ENCODE measurements at places on chromosomes 3 and 15. TPM values are rescaled to one million over a fixed set of nuclear protein-coding genes. Genes with fewer than 3 reads are reported as not detected.
A peak's percentile ranks its signal among the peaks of the same experiment; 100 is the strongest.

The HES1 gene
- 96.6 TPM for polyA plus RNA-seq

The ADAMTSL3 gene
- polyA plus RNA-seq = 3.5 TPM

The ZDHHC23 gene
- polyA plus RNA-seq = 8.6 TPM

The OR5K2 gene
- polyA plus RNA-seq = 0.18 TPM

The ARL13B gene
- polyA plus RNA-seq = 21.6 TPM

The CSPG4 gene
- polyA plus RNA-seq = 10.2 TPM

The SPTSSB gene
- polyA plus RNA-seq = 4.5 TPM

The PLA2G4E gene
- not detected for polyA plus RNA-seq

The GRAMD1C gene
- 23.7 TPM for polyA plus RNA-seq

The CCR9 gene
- 0.06 TPM for polyA plus RNA-seq

The FBXW12 gene
- 0.99 TPM for polyA plus RNA-seq

The BFSP2 gene
- 0.56 TPM for polyA plus RNA-seq

The PAQR9 gene
- polyA plus RNA-seq = 0.79 TPM

The LMLN gene
- 14.5 TPM for polyA plus RNA-seq

The SERP1 gene
- 128 TPM for polyA plus RNA-seq

The TLR9 gene
- 0.33 TPM for polyA plus RNA-seq

The GOLGA6L10 gene
- 3.8 TPM for polyA plus RNA-seq

The SLC6A6 gene
- 17.4 TPM for polyA plus RNA-seq

- no peak for DNase-seq
Observed at GRCh38 chr3:160661660-160662059, 15.3 kb upstream of the ARL14 start.

DNA sequence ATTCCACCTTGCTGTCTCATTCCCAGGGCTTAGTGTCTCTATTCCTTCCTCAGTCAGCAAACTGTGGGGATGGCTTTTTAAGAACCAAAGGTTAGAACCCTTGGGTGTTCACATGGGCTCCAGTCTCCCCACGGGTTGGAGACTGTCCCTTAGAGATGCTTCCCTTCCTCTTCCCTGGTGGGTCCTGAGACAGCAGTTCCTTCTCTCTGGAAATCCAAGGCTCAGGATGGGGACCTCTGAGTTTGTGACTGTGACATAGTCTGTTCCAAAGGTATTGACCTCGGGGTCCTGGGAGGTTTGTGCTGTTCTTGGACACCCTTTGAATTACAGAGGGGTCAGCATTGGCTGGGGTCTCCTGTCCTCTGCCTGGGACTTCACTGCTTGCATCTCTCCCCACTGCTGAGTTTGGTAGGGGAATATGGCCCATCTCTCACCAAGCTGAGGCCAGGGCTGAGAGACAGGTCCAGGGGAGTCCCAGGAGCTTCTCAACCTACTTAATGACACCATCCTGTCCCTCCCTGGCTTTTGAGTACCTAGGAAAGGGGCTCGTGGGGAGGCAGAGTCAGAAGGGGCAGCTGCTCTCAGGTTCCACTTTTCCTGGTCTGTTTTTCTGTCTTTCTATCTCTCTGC lies 1.5 kb downstream of the GRM2 start:
- DNase-seq = no peak

DNA sequence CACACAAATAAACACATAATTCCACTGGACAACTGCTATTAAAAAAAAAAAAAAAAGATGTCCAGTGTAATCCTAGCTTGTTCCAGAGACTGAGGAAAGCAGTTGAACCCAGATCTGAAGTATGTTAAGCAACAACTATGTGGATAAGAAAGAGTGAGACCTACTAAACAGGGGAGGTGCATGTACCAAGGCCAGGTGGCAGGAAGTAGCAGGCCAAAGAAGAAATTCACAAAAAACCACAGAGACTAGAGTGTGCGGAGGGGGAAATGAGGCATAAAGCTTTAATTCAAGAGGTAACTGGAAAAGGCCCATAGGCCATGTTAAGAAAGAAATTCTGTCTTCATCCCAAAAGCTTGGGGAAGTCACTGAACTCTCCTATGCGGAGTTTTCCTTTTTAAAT lies 490.0 kb downstream of the NAALADL2 start:
- no peak for DNase-seq

- no peak for DNase-seq
Observed at GRCh38 chr3:149282836-149283235, 50.6 kb downstream of the TM4SF18 start.

DNA sequence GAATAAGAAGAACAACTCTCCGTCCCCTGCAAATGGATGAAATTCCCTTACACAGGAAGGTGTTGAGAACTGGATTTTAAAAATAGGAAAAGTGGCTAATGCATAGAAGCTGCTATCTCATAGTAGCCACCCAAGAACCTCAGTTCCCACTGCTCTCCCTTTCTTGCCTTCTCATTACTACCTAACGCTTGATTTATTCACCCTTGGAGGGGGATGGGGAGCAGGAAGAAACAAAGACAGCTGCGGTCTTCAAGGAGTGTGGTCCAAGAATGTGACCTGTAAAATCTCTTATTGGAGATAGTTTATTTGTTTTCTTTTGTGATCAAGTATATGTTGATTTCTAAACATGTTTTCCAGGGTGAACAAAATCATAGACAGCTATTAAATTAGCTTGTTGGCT lies 274.1 kb upstream of the CTNNB1 start:
- DNase-seq = no peak

- DNase-seq = no peak
Observed at GRCh38 chr3:170054204-170054603, 16.4 kb downstream of the GPR160 start.

GRCh38 chr15:76860201-76860600 lies 44.9 kb downstream of the SCAPER start:
- DNase-seq = no peak

DNA sequence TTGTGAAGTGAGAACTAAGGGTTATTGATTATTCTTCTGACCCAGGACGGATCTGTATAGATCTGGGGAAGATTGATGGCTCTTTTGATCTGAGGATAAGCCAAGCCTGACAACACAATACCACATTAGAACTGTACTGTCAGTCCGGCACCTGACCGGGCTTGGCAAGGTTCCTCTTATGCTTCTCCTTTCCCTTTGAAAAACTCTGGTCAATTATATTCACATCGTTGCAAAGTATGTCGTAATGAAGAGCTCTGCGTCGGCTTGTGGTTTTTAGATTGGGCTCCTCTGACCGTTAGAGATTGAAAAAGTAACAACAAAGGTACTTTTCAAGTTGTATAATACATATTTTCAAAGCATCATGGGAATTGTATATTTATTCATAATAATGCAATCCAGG lies 389.8 kb downstream of the NR2F2 start:
- no peak for DNase-seq

GRCh38 chr3:5543047-5543446 lies 355.5 kb downstream of the EDEM1 start:
- no peak for DNase-seq

DNA sequence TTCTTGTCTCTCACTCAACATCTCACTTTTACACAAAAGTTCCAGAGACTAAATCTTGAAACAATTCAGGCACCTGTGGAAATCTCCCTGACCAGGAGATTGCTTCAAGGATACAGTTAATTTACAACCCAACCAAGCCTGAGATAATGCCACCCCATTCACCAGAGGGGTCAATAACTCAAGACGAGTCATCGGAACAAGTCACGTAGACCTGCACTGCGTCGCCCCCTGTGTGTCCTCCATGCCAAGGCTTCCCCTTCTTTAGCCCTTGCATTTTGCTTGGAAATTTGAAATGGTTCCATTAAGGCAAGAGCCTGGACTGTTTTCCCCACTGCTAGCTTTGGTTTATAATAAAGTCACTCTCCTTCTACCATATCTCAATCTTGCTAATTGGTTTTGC lies 129.0 kb upstream of the NEO1 start:
- DNase-seq = no peak

DNA sequence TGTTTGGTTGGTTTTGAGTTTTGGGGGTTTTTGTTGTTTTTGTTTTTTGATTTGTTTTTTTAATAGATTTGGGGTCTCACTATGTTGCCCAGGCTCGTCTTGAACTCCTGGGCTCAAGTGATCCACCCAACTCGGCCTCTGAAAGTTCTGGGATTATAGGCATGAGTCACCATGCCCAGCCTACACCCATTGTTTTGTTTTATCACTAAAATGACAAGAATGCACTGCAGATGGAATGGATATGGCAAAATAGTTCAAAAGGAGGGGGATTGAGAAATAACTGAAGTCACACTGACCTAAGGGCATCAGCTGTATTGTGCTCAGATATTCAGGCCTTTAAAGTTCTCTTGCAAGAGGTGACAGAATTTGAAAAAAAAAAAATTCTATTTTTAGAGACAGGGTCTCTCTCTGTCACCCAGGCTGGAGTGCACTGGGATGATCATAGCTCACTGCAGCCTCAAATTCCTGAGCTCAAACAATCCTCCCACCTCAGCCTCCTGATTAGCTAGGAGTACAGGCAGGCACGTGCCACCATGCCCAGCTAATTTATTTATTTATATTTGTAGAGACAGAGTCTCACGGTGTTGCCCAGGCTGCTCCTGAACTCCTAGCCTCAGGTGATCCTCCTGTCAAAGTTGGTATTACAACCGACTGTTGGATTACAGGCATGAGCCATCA lies 4.4 kb upstream of the RASA2 start:
- no peak for DNase-seq

DNA sequence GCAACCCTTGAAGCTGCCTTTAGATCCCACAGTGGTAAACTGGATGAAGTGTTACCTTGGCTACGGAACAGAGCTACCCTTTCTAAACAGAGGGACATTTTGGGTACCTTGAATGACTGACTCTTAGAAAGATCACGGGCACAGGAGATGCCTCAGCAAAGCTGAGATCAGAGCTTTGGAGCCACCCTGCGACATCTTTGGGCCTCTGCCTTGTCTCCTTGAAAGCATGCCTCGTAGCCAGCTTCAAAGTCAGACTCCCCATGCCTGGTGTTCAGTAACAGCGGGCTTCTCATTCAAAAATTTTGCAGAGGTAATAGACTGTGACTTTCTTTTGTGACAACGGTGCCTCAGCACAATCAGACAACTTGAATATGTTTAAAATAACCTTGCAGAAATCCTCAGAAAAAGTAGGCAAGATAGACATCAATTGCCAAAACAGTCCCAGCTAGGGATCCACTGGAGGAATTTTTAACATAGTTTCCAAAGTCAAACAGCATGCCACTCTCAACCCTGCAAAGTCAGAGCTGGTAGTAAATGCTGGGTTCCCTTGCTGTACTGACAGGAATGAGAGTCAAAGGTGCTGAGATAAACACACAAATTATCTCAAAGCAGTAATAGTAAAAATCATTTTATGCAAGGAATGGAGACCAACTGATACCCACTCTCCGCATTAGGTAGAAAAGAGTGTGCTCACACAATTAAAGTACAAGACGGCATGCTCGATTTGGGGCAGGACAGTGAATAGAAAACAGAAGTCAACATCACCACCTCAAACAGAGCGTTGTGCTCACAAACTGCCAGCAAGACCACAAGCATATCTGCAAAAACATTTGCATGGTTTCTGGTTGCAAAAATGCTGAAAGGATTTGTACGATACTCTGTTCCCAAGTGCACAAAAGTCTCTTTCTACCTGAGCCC lies 82.1 kb downstream of the MYO1E start:
- DNase-seq = no peak

- DNase-seq = no peak
Observed at GRCh38 chr3:65246561-65246960, 558.8 kb upstream of the ADAMTS9 start.

DNA sequence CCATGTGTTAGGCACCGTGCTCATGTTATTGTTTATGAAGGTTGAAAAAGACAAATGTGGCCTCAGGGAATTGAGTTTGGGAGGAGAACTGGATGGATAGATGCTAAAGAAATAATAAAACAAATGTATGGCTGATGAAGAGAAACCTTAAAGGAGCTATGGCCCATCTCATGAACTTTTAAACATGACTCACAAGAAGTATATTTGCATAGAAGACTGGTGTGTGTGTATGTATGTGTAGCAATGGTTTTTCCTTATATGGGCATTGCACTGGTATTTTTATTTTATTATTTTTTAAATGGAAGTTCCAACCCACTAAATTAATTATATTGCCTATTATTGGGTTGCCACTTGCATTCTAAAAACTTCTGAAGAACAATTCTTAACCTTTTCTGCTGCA lies 31.1 kb downstream of the CACNA2D3 start:
- DNase-seq = no peak

DNA sequence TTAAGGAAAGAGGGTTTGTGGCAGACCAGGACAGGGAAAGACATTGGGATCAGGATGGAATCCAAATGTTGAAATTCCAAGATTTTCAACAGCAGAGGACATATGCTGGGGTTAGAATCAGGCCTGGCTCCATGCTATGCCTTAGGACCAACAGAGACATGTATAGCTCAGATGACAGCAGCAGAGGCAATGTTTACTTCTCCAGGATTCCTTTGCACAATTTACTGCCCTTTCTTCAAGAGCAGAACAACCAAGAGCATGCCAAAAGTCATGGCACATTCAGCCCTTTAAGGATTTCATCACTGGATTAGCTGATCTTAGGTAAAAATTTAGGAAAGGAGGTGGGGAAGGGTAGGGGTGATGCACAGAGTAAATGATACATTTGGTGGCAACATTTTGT lies 69.6 kb upstream of the GSK3B start:
- no peak for DNase-seq

- peak; percentile 70 for DNase-seq
Observed at GRCh38 chr3:170622369-170623159, 36.7 kb upstream of the SLC7A14 start.

GRCh38 chr15:40355976-40356585 lies 1.9 kb upstream of the DISP2 start:
- DNase-seq = no peak

- no peak for DNase-seq
Observed at GRCh38 chr3:14064910-14065309, 59.8 kb downstream of the CHCHD4 start.

GRCh38 chr3:98223907-98224672 lies 40.0 kb upstream of the OR5H6 start:
- no peak for DNase-seq

DNA sequence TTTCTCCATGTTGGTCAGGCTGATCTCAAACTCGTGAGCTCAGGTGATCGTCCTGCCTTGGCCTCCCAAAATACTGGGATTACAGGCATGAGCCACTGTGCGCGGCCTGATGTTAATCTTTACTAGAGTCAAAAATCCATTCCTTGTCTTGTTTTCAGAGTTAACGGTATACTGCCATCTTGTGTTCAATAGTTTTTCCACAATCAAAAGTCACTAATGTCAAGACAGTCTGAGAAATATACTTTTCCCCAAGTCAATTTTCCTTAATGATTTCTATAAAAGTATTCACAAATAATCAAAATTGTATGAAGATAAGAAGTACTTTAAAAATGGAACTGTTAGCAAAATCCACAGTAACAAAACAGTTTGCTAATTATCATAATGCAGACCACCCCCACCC lies 8.5 kb downstream of the CRBN start:
- no peak for DNase-seq

All from left renal cortex interstitium (tissue), 4 donors.